ENCODE measurements at places on chromosomes 16 and 17.

- DNase-seq, result no peak
These were observed 73.7 kb downstream of the SREBF1 start for GRCh38 chr17:17763136-17763535.

- no peak for DNase-seq
These were observed 33.6 kb downstream of the CDH1 start for GRCh38 chr16:68770671-68771070.

DNA sequence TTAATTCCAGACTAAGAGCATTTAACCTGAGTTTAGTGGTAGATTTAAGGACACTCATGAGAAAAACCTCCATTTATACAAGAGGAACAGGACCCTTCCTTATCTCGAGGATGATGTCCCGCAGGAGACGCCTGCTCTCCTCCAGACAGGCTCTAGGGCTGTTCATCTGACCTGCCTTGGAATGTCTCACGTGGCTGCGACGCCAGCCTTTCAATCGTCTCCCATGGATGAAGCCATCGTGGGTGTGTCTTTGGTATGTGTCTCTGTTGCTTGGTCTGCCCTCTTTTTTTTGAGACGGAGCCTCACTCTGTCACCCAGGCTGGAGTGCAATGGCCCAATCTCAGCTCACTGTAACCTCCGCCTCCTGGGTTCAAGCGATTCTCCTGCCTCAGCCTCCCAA, 16.5 kb downstream of the CHMP6 start:
- no peak for DNase-seq

DNA sequence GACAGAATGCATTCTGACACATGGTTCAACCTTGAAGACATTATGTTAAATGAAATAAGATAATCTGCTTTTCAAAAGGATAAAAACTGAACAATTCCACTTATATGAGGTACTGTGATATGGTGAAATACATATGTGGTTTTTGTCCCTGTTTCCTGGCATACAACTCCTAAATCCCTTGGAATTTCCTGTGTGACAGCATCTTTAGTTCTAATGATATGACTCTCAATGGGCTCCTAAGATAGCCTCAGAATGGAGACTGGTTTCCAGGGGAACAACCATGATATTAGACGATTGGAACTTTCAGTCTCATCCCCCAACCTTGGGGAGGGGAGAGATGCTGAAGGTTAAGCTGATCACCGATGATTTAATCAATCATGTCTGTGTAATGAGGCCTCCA, 37.7 kb upstream of the PHLPP2 start:
- DNase-seq, result no peak

- DNase-seq, result no peak
These were observed 345.2 kb upstream of the PMFBP1 start for GRCh38 chr16:72517154-72517553.

DNA sequence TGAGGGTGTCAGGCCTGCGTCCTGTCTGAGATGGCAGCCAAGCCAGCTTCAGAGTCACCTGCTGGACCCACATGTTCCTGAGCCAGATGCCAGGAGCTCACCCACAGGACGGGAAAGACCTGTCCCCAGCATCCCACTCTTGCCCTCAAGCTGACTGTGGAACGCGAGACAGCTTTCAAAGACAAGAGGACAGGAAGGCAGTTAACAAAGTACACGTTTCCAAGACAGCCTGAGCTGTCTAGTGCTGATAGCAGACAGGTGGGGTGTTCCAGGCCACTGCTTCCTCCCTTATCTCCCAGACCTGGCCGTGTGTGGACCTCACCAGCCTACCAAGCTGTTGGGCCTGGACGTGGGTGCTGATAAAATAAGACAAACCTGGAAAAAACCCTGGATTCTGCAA, 13.2 kb downstream of the CMTM3 start:
- no peak for DNase-seq

- DNase-seq, result no peak
These were observed 52.8 kb downstream of the USP10 start for GRCh38 chr16:84752600-84752999.

DNA sequence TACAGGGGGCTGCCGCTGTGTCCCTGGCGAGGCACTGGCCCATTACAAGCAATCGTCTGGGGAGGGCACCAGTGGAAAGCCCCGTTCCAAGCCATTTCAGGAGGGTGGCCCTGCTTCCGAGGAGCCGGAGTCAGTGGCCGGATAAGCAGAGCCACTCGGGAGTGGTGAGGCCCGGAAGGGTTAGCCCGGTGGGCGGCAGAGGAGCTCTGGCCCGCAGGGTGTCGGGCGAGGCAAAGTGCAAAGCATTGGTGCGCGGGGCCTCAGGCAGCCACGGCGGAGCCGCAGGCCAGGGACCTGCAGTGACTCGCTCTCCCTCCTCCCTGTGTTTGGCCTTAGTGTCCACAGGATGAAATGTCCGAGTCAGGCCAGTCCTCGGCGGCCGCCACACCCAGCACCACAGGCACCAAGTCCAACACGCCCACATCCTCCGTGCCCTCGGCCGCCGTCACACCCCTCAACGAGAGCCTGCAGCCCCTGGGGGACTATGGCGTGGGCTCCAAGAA, 24.6 kb downstream of the NME3 start:
- DNase-seq, result no peak

- DNase-seq, result no peak
These were observed 868 bp downstream of the FAM20A start for GRCh38 chr17:68600067-68600930.

DNA sequence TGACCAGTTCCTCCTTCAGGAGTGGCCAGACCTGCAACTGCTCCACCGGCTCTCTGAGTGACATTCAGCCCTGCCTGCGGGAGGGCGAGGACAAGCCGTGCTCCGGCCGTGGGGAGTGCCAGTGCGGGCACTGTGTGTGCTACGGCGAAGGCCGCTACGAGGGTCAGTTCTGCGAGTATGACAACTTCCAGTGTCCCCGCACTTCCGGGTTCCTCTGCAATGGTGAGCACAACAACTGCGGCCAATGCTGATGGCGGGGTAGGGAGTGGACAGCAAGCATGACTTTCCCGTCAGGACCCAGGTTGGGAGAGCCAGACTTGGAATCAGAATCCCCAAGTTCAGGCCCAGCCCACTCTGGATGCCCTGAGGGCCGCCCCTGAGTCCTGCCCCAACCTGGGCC, 12.2 kb downstream of the ITGB4 start:
- DNase-seq, result no peak

DNA sequence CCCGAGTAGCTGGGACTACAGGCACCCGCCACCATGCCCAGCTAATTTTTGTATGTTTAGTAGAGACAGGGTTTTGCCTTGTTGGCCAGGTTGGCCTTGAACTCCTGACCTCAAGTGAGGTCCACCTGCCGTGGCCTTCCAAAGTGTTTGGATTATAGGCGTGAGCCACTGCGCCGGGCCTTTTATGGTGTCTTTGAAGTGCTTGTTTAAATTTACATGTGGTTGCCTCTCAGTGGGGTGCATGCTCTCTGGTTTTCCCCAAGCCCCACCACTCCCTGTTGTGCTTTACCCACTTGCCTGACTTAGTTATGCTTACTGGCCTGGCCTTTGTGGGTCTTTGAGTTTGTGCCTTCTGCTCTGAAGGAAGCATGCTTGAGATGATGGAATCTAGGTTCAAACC, 132.0 kb downstream of the PRKCB start:
- DNase-seq, result no peak

- no peak for DNase-seq
These were observed 15.3 kb upstream of the NPTX1 start for GRCh38 chr17:80491478-80492342.

DNA sequence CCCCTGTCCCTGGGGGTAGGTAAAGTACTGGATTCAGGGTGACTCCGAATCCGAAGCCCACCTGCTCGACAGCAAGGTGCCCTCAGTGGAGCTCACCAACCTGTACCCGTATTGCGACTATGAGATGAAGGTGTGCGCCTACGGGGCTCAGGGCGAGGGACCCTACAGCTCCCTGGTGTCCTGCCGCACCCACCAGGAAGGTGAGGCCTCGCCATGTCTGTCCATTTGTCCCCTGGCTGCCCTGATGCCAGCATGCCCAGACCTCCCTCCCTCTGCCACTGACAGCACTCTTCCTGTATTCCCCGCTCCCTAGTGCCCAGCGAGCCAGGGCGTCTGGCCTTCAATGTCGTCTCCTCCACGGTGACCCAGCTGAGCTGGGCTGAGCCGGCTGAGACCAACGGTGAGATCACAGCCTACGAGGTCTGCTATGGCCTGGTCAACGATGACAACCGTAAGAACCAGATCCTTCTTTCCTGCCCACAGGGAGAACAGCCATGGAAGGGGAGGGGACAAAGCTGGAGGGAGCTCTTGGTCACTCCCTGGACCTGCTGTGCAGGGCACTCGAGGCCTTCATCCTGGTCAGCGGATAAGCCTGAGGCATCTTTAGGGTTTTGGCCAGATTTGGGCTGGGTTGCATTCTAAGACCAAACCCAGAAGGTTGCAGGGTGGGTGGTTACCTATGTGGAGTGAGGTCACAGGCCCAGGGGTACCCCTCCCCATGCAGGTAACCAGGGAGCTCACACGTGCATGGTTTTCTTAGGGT, 14.2 kb downstream of the GALK1 start:
- DNase-seq, result no peak

DNA sequence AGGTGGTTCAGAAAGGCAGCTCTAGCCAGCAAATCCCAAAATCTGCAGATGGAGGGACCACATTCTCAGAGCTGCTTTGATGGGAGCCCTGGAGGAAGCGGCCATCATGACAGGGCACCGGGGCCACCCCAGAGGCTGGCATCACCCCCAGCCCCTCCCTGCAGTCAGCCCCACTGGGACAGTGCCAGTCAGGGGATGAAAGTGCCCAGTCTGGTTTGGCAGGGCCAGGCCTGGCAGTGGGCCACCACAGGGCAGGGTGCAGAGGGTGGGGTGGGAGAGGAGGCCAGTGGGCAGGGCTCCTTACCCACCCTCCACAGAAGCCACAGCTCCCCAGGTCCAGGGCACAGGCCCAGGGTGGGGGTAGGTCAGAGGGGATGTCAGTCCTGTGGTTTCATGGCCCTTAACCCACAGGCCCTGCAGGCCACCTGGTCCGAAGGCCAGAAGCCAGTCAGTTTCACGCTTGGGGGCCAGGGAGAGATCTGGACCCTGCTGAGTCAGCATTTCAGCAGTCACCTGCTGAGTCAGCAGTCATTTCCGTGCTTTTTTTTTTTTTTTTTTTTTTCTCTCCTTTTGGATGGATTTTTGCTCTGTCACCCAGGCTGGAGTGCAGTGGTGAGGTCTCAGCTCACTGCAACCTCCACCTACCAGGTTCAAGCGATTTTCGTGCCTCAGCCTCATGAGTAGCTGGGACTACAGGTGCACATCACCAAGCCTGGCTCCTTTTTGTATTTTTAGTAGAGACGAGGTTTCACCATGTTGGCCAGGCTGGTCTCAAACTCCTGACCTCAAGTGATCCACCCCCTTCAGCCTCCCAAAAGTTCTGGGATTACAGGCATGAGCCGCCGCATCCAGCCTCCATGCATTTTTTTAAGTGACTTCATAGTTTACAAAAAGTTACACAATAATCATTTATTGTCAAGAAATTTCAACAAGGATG, 10.4 kb downstream of the SLC25A10 start:
- no peak for DNase-seq

DNA sequence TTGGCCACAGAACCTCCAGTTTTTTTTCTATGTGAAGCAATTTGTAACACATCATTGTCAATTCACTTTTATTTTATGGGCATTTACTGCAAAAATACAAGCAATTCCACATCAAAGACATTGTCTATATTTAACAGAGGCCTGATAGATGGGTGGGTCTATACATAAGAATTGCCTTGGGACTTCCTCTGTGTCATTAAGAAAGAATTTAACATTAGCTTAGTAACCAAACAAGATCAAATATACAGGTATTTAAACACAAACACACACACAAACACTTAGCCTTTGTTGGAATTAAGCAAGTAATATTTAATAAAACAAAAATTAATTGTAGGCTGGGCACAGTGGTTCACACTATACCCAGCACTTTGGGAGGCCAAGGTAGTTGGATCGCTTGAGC, 4.3 kb upstream of the PITPNC1 start:
- DNase-seq, result no peak

GRCh38 chr17:57956291-57957119, 1.3 kb upstream of the CUEDC1 start:
- peak; percentile 51 for DNase-seq

GRCh38 chr17:81487487-81488275, 24.9 kb downstream of the ACTG1 start:
- DNase-seq, result peak; percentile 82

- DNase-seq, result no peak
These were observed 34.3 kb downstream of the CPSF4L start for GRCh38 chr17:73227379-73227778.

DNA sequence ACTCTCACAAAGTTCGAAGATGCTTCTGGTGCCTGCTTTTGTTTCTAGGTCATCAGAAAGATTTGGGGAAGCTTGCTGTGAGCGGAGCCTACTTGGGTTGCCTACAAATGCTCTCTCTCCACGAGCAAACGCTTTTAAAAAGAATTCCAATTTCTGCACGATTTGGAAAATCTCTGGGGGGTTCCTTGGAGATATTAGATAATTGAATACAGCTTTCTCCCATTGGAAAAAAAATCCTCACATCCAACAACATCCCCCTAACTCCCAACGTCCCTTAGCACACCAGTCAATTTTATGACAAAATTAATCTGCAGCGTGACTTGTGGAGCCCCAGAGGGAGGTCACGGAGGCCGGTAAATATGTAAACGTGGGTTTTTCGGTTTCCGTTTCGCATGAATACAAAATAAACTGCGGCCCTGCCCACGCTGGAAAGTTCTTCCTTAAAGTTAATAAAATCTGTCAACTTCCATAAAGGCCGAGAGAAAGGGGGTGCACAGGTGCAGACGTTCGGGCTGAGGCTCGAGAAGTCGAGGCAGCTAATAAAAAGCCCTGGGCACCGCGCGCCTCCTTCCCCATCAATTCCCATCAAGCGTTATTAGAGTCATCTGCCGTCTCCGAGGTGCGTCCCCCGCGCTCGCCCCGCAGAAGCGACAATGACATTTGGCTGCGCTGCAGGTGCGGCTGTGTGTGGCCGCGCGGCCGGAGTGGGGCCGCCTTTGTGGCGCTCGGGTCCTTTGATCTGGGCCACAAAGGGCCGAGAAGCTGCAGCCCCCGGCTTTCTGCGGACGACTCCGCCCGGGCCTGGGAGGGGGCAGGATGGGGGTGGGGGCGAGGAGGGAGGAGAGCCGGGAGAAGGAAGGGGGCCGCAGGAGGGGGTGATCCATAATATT, 37.6 kb downstream of the SALL1 start:
- DNase-seq, result no peak

DNA sequence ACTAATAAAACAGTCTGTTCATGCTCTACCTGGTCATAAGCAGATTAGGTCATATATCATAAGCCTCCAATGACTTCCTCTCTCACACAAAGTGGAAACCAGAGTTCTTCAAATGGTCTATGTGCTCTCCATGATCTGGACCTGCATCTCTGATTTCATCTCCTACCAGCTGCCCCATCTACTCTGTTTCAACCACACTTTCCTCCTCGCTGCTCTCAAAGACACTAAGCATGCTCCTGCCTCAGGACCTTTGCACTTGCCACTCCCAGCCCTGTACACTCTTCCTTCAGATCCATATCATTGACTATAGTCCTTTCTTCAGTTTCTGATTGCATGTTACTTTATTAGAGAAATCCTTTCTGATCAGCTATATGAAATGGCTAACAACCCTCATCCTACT, 196.8 kb downstream of the PHKB start:
- no peak for DNase-seq

DNA sequence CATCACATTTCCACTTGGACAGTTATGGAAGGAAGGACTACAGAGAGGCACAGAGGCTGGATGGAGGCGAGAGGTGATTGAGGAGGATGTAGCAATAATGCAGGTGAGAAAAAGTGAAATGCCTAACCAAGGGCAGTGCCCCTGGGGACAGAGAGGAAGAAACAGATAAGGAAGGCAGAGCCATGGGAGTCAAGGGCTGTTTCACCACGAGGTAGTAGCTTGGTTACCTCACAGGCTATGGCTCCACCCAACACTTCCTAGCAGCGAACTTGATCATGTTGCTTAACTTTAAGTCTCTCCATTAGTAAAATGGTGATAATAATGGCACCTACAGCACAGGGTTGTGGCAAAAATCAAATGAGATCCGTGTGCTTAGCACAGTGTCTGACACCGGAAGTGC, 83.9 kb downstream of the YPEL2 start:
- no peak for DNase-seq

Measured in CD4-positive, alpha-beta T cell treated with Interleukin-1 beta for 1 hour (primary cell).